ENCODE measurements at places on chromosomes 1 and 21.

DNA sequence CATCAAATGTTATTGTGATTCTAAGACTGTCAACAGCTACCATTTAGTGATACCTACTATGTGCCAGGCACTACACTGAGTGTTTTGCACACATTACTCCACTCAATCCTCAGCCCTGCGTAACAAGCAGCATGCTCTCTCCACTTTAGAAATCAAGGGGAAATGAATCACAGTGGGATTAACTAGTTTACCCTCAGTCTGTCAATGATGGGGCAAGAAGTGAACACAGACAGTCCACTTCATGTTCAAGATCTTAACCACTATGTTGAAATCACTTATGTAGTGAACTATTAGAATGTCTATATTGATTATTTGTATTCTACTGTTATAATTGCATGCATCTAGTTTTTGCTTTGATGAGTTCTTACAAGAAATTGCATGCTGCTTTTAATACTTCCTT lies 165.3 kb downstream of the LTN1 start:
- DNase-seq, result no peak

GRCh38 chr1:32984090-32984454 lies 19.5 kb upstream of the RNF19B start:
- no peak for DNase-seq

DNA sequence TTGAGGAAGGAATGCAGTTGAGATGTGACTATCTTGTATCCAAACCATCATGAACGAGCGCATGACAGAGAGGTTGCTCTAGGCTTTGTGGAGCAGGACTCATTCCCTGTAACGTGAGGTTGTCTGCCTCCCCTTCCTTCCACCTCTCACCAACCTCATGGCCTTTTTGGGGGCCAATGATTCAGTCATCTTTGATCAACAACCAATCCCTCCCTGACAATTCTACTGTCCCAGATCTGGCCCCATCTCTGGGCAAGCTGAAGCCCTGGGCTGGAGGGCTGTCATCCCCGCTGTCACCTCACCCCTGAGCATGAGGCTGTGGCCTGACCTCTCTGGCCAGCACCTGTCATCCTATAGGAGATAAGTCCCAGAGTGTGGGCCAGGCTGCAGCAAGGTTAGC lies 19.7 kb downstream of the MTARC1 start:
- DNase-seq, result no peak

DNA sequence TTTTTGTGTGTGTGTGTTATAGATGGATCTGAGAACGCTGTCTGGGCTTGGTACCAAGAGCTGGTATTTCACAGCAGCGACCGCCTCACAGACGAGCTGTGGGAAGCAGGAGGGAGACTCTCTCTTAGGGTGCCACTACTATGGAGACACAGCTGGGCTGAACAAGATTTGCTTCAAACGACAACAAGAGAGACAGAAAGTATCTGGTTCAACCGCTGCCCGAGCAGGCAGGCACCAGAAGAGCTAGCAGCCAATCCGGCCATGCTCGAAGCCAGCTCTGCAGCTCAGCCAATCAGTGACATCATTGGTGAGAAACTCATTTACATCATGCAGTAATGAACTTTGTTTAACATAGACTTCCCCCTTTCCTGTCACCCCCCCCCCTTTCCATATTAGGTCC lies 341.3 kb downstream of the USP25 start:
- DNase-seq, result no peak

DNA sequence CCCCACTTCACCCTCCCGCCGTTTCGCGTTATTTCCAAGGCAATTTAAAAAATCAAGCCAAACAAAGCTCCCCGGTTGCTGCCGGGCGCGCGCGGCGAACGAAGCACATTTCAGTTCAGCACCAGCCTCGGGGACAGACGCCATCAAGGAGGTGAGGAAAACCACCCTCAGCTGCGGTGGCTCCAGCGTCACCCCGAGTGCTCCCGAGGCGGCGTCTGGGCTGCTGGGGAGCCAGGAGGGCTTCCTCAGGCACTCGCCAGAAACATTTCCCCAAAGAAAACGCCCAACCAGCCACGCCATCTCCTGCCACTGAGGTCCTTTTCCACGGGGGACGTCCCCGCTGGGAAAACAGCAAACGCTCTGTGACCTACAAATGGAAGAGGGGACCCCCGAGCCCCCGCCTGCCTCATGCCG lies 623 bp downstream of the GNG4 start:
- DNase-seq, result no peak

DNA sequence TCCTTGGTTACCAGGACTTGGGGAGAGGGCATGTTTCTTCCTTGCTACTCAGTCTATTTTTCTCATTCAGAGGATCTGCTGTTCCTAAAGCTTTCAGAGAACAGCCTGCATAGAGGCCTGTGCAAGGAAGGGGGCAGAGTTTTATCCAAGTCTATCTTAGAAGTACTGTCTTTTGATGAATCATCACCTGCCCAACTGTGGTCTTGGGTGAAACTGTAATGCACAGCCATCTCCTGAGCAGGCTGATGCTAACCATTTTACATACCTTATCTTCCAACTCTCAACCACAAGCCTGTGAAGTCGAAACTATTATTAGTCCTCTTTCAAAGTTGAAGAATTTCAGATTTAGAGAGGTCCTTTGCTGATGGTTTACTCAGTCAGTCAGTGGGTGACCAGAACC lies 368.0 kb downstream of the HHAT start:
- no peak for DNase-seq

- no peak for DNase-seq
Measured at GRCh38 chr21:38228115-38228514, 28.7 kb upstream of the KCNJ15 start.

- no peak for DNase-seq
Measured at GRCh38 chr21:44899768-44900558, 20.7 kb downstream of the ITGB2 start.

GRCh38 chr1:203479646-203480045 lies 4.0 kb downstream of the PRELP start:
- DNase-seq, result no peak

DNA sequence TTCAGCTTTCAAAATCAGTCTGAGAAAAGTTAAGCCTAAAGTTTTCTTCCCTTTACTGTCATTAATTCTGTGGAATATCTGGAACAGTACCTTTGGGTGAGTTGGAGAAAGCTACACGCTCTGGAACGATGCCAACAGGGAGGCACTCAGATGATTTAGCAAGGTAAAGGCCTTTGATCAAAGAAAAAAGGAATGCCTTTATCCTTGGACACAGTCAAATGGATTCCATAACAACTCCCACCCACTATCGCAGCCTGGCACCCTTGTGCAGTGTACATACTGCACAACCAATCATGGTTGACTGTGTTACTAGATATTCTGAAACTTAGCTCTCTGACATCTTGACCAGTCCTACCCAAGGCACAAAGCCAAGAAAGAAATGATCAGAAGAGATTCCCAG lies 218.7 kb downstream of the PATJ start:
- no peak for DNase-seq

GRCh38 chr1:54859700-54860391 lies 27.1 kb downstream of the DHCR24 start:
- DNase-seq, result no peak

DNA sequence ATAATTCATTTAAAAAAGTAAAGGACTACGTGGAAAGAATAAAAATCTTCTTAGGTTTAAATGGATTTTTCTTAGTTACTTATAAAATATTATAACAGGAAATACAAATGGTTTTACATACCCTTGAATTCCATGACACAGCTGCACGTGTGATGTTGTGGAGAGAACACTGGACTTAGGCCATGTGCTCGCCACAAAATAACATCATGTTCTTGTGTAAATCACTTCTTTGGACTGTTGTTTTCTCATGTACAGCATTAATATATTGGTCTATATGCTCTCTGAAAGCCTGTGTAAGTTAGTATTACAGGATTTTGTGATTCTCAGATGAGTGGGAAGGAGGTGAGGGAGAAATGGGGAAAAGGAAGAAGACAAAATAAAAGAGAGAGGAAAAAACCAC lies 228.2 kb downstream of the DNM3 start:
- DNase-seq, result no peak
